ENCODE measurements at places on chromosomes 1 and 21.

- peak; percentile 28 for DNase-seq
Observed at GRCh38 chr1:227947676-227948492, at the start of gene WNT9A. Gene WNT9A, minus strand, starts transcription at chr1:227947932. Its CDS starts 45 bp downstream, at chr1:227947887.

GRCh38 chr1:108011295-108011694 lies 46.3 kb upstream of the VAV3 start:
- DNase-seq = peak; percentile 39

GRCh38 chr1:190975827-190976226 lies 498.2 kb upstream of the BRINP3 start:
- peak; percentile 59 for DNase-seq

- DNase-seq = no peak
Observed at GRCh38 chr1:37107153-37107907, 73.0 kb upstream of the GRIK3 start.

DNA sequence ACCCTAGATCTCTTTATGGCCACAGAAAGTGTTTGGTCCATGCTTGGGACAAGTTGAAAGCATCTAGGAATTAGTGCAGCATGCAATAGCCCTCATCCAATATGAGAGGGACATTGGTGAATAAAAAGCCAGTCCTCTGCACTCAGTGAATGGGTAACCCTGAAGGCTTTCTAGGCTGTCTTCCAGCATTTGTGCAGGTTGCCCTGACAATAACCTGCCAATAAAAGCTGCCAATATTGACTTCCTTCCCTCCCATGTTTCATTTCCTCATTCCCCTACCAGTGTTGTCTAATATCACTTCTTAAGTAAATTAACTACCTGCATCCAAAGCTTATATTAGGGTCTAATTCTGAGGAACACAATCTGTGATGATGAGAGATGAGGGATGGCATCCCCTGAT lies 563.6 kb upstream of the NEGR1 start:
- peak; percentile 1 for DNase-seq

GRCh38 chr1:174358786-174359453 lies 88.8 kb upstream of the GPR52 start:
- DNase-seq = peak; percentile 22

GRCh38 chr1:15187175-15188129 lies 33.9 kb downstream of the TMEM51 start:
- no peak for DNase-seq

DNA sequence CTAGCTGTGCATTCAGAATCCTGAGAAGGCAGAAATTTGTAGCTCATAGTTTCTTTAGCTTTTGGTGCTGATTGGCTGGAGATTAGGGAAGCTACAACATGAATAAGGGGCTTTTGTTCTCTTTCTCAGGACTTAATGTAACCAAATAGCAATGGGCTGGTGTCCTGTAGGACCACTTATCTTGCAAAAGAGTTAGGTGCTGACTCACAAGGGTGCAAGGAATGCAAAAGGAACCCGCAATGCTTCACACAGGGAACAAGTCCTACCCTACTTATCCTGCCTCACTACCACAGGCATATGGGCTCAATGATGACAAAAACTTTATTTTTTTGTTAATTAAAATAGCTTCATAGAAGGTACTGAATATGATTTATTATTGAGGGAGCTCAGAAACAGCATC lies 541.5 kb downstream of the AMY1C start:
- no peak for DNase-seq

GRCh38 chr1:54378157-54378873 lies 27.9 kb downstream of the SSBP3 start:
- DNase-seq = peak; percentile 75

GRCh38 chr1:10617318-10617717 lies 142.6 kb downstream of the PEX14 start:
- DNase-seq = no peak

GRCh38 chr21:42093991-42094421 lies 22.9 kb downstream of the UMODL1 start:
- no peak for DNase-seq

- no peak for DNase-seq
Observed at GRCh38 chr1:116857092-116857491, 52.6 kb upstream of the PTGFRN start.

DNA sequence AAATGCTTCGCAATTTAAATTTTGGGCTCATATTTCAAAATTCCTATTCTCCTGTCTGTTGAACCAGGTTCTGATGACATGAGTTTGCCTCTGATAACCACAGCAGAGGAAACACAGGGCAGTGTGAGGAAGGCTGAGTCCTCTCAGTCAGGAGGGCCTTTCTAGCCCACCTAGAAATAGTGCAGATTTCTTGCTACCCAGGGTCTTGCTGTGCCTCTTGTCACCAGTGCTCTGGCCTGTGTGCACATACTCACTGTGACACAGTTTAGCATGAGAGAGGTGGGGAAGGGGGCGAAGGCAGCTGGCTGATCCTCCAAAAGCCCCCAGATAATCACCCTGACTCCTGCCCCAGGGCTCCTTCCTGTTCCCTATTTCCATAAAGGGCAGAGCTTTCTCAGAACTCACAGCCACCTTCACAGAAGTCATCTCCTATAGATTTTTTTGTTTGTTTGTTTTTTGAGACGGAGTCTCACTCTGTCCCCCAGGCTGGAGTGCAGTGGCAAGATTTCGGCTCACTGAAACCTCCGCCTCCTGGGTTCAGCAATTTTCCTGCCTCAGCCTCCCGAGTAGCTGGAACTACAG lies 23.7 kb downstream of the ERRFI1 start:
- DNase-seq = peak; percentile 37

GRCh38 chr1:200153277-200154055 lies 126.0 kb downstream of the NR5A2 start:
- no peak for DNase-seq

DNA sequence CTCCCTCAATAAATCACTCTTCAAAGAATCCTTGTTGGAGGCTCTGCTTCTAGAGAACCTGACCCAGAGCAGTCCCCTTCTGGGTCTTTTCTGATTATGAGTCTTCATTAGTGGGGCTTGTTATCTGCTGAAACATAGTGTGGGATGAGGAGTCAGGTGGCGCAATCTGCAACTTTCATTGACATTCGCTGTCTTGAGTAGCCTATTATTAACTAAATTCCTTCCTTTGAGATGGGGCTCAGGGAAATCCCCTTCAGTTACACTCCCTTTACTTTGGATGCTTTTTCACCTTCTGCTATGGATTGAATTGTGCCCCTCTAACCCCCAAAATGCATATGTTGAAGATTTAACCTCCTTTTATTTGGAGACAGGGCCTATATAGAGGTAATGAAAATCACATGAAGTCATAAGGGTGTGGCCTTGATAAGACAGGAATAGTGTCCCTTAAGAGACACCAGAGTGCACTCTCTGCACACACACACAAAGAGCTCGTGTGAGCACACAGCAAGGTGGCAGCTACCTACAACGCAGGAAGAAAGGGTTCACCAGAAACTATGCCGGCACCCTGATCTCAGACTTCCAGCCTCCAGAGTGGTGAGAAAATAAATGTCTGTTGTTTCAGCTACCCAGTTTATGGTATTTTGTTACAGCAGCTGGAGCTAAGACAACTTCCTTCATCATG lies 19.5 kb downstream of the DIO1 start:
- DNase-seq = no peak

GRCh38 chr1:54888080-54888733 lies 1.2 kb upstream of the DHCR24 start:
- DNase-seq = no peak

DNA sequence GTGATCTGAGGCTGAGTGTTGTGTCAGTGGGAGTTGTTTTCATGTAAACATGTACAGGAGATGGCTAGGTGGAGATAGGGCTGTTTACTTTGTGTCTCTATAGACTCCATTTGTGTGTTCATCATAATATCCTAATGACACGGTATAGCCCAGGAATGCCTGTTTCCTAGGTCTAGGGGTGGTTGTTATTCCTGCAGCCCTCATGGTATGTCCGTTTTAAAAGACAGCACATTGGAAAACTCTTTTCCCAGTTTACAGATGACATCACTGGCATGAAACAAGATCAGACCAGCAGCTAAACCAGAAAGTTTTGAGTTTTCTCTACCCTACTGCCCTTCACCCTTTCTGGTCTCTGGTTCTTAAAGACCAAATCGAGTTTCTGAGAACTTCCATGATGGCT lies 227.3 kb upstream of the TMEM51 start:
- DNase-seq = no peak

DNA sequence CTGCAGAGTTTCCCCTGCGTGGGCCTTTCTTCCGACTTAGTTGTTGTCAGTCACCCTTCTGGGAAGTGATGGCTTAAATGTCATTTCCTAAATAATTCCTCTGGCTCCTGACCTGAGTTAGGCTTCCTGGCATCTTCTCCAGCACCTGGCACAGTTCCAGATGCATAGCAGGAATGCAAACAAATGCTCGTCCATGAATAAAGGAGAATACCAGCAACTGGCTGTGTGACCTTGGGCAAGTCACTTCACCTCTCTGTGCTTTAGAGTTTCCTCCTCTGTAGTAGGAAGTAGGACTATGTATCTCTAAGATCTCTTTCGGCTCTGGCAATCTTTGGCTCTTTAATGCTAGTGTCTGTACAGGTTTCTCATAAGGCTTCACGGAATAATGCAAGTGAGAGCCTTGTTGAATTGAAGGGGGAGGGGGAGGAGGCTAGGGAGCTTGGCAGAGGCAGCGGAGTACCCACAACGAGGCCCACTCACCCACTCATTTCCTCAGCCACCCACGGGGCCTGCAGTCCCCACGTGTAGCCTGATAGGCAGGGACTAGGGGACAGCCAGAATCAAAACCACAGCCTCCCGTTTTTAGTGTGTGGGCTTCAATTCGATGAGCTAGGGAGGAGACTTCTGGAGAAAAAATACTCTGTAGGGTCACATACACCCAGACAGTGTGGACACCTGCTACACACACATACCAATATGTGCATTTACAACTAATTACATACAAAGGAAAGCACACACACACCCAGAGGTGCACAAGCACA lies 48.1 kb downstream of the TENT5C start:
- DNase-seq = no peak

DNA sequence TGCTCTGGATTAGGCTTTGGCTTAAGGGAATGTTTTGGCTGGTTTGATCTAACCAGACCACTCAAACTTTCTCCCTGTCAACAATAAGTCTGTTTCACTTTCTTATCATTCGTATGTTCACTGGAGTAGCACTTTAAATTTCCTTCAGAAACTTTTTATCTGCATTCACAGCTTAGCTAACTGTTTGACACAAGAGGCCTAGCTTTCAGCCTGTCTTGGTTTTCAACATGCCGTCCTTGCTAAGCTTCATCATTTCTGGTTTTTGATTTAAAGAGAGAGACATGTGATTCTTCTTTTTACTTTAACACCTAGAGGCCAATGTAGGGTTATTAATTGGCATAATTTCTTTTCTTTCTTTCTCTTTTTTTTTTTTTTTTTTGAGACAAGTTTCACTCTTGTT lies 14.9 kb upstream of the CYB5R1 start:
- no peak for DNase-seq

- peak; percentile 8 for DNase-seq
Observed at GRCh38 chr21:41611966-41612606, 104.1 kb upstream of the TMPRSS2 start.

GRCh38 chr1:41689139-41689538 lies 204.7 kb upstream of the EDN2 start:
- DNase-seq = no peak

GRCh38 chr1:21143752-21144151 lies 32.9 kb downstream of the EIF4G3 start:
- no peak for DNase-seq

DNA sequence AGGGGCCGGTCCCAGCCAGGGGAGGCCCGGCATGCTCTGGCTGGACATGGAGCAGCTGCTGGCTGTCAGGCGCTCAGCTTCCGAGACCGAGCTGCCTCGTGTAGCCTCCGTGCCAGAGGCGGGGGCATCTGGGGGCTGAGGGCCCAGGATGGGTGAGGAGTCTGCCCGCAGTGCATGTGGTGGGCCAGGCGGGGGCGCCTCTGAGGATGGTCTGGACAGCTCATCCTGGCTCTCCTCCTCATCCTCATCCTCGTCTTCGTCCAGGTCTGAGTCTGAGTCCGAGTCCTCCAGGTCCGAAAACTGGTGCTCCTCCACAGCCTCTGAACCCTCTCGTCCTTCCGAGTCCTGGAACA lies 28.9 kb upstream of the EDN2 start:
- no peak for DNase-seq

GRCh38 chr1:210233495-210234328 lies 1.1 kb downstream of the SERTAD4 start:
- peak; percentile 14 for DNase-seq

DNA sequence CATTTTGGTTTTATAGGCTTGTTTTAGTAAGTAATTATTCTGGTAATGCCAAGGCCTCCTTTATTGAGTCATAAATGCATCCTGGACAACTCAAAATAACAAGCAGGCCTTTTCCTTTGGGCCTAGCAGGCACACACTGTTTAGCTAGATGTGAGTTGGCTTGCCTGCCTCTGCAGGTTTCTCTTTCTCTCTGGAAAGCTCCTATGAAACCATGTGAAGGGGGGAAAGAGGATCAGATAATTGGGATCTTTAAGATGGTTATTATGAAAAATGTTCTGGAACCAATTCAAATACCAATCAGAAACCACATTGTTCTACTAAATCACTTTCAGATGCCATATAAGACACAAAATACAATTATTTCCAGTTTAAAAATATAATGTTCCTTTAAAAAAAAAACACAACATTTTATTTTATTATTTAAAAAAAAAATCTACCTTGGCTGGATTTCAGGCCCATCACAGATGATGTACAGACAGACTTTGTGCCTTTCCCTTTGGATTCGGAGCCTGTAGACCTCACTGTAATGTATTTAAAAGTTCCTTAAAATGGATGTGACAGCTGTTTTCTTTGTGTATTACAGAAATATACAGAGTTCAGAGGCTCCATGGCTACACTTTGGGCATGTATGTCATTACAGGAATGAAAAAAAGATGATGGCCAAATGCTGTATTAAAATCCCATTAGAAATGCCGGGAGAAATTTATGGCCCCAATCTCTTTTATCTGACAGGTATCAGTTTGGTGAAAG lies 80.2 kb downstream of the NTMT2 start:
- DNase-seq = no peak

DNA sequence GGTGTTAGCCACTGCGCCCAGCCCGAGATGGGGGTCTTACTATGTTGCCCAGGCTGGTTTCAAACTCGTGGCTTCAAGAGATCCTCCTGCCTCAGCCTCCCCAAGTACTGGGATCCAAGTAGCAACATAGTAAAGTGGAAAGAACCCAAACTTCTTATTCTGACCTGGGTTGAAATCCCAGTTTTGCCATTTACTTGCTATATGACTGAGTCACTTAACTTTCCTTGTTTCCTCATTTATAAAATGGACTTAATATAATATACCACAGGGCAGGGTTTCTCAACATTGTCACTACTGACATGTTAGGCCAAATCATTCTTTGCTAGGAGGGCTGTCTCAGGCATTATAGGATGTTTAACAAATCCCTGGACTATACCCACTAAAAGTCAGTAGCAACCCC lies 6.7 kb downstream of the PFDN2 start:
- DNase-seq = no peak

- DNase-seq = no peak
Observed at GRCh38 chr1:74195339-74195738, 2.6 kb downstream of the LRRIQ3 start.

GRCh38 chr1:207659545-207660153 lies 14.7 kb downstream of the CR1L start:
- DNase-seq = no peak

Data from KBM-7 (cell line).